ENCODE measurements at places on chromosomes 2 and 18.

DNA sequence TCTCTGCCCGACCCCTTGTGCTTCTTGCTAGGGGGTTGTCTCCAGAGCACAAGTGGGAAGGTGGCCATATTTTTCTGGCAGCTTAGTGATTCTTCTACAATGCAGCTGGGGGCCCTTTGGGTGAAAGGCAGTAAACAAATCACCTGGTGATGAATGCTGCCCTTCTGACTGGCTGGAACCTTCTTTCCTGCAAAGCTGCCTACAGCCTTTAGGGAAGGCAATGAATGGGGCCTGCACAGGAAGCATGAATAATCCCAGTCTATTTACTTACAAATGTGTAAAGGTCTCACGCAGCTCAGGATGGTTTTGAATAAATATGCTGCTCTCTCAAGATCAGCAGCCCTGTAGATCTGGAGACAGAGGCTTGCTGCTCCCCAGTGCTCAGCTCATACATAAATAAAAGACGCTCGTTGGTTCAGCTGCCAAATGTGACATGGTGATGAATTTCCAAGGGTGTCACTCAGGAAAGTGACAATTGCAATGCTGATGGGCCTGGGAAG, 289.2 kb downstream of the TDRD15 start:
- DNase-seq, result peak; percentile 21

GRCh38 chr2:198186257-198186656, 381.9 kb downstream of the PLCL1 start:
- DNase-seq, result no peak

- peak; percentile 58 for DNase-seq
Observed at GRCh38 chr18:79577451-79578395, 101.9 kb upstream of the CTDP1 start.

GRCh38 chr2:143807671-143808070, 678.5 kb downstream of the ARHGAP15 start:
- peak; percentile 36 for DNase-seq

- DNase-seq, result no peak
Observed at GRCh38 chr18:31436825-31437224, 10.7 kb upstream of the DSG3 start.

DNA sequence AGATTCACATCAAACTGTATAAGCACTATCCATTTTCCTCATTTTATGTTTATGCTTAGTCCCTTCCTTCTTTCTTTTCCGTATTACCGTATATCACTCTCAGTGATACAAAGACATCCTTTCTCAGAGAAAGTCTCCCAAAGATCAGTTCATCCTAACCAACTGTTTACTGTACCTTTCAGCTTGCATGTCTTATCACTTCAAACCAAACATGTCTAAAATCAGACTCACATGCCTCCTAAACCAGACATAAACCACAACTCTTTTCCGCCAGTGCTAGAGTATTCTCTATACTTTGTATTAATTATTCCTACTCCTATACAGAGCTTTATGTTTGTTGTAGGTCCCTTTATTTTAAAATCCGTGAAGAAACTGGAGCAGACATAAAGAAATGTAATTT, 41.5 kb downstream of the KCMF1 start:
- DNase-seq, result no peak

- peak; percentile 37 for DNase-seq
Observed at GRCh38 chr2:133421516-133422324, 146.5 kb downstream of the NCKAP5 start.

- DNase-seq, result no peak
Observed at GRCh38 chr2:190744041-190744440, 95.2 kb downstream of the NAB1 start.

DNA sequence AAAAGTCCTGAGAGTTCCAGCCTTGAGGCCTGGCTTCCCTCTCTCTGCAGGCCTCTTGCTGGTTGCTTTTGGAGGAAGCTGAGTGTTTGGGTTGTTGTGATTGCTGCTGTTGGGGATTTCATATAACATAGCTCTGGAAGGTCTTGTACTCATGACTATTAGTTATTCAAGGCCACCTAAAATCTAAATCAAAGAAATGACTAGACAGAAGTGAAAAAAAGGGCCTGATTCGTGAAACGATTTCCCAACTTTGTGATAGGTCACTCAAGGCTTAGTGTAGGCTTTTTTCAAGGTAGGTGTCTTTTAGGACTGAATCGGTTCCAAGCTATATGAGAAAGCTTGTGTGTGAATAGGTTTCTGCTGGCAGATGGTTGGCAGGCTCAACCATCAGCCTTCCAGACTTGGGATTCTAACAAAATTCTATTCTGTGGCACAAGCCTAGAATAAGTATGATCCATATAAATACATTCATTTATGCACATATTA, 164.4 kb downstream of the FMNL2 start:
- DNase-seq, result peak; percentile 56

- DNase-seq, result peak; percentile 84
Observed at GRCh38 chr2:224884188-224884587, 158.1 kb downstream of the DOCK10 start.

Data from iris pigment epithelial cell (primary cell).